RCC 7860 (cell line): ENCODE measurements at places on chromosomes 5 and 9.

DNA sequence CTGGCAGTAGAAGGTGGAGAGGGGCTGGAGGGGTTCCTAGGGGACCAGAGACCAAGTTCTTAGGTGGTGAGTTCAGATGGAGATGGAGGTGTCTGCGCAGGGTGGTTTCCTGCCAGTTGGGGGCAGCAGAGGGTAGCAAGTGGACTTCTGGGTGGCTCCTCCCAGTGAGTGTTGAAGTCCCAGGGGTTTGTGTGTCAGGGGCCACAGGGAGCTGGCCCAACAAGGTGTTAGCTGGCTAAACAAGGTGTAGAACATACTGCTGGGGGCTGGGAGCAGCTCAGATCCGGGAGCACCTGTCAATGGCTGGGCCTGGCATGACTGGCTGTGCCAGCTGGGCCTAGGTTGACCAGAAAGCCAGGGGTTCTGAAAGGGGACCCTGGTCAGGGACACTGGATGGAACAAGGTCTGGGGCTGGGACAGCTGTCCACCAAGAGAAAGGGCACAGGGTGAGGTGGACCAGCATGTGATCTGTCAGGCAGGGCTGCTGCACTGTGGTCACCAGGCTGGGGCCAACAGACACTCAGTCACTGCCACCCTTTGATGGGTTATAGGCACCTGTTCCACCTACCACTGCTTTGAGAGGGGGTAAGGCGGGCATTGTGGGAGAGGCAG lies 35.6 kb downstream of the DAB2IP start:
- peak; percentile 42 for DNase-seq

GRCh38 chr5:84113246-84114105 lies 271.2 kb downstream of the EDIL3 start:
- no peak for DNase-seq

DNA sequence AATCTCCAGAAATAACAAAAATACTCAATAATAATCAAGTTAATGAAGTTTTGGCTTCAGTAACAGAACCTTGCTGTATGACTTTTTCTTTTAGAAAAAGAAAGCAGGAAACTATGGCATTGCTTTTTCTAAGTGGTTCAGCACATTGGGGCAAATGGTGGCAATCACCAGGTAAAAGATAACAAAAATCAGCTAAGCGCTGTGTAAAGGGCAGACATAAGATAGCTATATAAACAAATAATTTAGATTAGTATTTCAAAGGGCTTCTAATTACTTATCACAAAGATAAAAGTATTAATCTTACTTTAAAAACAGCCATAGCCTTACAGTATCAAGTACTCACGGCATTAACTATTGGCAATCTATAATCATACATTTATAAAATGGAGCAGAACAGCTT lies 10.0 kb downstream of the TMEM161B start:
- no peak for DNase-seq

DNA sequence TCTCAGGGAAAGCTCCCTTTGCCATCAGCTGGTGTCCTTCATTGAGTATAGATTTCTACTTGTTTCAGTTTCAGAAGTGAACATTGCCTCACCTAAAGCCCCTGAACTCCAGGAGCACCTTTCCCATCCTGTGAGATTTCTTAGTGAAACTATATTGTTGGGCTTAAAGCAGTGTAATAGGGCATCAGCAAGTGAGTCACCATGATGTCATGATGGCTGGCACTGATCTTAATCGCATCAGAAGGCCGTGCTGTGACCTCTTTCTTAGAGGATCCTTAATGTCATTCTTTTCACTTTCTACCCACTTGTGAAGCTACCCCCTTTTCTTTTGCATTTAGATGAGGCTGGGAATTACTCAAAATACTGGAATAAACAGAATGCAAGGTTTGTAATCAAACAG lies 401.3 kb downstream of the MTRR start:
- no peak for DNase-seq

GRCh38 chr9:22171691-22172090 lies 162.6 kb upstream of the CDKN2B start:
- DNase-seq, result no peak

DNA sequence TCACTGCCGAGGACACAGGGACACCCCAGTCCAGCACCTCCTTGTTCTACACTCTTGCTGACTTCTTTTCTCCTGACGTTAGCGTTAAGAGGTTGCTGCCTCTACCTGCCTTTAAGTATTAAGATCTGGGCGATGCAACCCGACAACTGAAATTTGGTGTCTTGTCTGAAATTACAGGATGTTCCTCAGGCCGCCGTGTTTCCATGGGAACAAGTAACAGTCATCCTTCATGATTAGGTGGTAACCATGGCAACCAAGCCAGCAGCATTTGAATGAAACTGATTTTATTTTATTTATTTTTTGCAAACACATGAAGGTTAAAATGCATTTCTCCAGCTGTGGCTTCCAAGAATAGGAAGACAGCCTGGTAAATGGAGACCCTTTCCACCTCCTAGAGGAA lies 20.8 kb downstream of the DAB2IP start:
- no peak for DNase-seq

DNA sequence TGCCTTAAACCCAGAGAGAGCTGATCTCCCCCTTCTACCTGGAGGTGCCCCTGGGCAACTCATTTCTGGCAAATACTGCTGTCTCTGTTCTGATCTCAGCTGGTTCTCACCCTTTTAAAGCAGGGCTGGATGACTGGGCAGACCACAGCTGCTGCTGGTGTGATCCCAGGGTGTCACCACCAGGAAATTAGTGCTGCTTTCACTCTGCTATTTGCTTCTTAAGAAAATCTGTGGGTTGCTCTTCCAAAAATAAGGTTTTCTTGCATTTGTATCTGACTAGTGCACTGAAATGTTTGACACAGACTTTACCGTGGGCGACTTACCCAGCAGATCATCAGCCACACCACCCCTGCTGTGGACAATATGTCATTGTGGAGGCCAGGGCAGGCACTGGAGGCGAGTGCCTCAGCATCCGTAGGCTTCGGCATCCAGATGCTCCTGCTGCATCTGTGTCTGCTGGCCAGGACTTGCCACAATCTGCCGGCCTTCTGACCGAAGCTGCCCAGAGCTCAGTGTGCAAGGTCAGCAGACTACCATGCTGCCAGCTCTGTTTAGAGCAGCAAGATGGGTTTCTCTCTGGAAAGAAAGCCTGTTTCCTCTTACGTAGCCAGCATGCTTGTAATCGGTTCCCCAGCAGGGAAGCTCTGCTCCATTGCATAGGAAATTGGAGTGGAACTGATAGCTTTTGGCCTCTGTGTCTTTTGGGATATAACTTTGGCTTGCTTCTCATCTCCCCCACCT lies 13.6 kb downstream of the ARHGAP26 start:
- no peak for DNase-seq

DNA sequence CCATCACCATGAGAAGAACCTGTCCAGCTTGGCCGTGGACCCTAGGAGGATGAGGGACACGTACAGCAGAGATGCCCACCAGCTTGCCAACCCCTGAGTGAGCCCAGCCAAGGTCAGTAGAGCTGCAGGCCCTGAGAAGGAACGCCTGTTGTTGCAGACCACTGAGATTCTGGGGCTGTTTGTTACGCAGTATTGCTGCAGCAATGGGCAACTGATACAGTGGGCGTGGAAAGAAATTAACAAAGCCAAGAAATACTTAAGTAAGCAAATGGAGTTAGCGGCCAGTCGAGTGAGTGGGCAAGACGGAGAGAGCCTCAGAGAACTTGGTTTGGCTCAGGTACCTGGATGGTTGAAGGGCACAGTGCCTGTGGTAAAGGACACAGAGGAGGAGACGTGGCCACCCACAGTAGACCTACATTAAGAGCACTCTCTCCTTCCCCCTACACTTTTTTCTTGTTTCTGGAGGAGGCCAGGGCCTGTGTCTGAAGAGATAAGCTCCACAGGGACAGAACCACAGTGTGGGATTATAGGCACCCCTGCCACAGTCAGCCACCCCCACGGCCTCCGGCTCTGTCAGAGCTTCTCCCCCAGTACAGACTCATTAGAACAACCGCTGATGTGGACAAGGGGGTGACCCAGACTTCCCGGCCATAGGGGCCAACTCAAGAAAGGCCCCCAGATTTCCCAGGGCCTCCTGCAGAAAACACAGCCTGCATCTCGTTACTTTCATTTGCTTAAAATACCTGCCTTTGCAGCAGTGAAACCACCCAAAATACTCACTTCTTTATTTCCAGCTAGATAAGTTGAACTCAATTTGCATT lies 40.1 kb upstream of the GRHPR start:
- no peak for DNase-seq

DNA sequence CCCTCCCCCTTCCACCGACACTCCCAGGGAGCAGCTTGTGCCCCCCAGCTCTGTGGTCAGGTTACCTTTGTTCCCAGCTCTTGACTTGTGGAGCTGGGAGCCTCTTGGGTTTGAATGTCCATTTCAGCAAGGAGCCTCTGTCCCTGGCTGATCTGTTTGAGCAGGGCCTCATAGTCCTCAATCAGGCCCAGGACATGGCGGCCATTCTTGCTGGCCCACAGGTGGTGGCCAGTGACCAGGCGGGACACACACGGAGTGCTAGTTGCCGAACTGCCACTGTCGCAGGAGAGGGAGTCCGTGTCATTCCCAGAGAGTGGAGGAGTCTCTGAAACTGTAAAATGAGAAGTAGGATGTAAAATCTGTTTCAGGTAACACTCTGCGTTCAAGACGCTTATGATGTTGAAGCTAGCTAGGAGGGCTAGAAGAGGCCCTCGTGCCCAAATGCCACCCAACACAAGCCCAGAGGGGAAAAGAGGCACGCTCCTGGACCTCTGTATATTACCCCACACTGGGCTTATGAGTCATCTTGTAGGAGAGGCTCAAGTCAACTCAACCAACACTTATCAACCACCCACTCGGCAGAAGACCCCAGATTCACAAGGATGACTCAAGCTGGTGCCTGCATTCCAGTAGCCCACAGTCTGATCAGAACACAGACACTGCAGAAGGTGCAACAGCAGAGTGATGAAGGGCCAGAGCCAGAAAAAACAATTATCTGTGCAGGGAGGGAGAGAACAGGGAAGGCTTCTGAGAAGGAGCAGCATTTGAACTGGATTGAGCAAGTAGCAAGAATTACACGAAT lies 177.0 kb downstream of the CDK5RAP2 start:
- peak; percentile 98 for DNase-seq

DNA sequence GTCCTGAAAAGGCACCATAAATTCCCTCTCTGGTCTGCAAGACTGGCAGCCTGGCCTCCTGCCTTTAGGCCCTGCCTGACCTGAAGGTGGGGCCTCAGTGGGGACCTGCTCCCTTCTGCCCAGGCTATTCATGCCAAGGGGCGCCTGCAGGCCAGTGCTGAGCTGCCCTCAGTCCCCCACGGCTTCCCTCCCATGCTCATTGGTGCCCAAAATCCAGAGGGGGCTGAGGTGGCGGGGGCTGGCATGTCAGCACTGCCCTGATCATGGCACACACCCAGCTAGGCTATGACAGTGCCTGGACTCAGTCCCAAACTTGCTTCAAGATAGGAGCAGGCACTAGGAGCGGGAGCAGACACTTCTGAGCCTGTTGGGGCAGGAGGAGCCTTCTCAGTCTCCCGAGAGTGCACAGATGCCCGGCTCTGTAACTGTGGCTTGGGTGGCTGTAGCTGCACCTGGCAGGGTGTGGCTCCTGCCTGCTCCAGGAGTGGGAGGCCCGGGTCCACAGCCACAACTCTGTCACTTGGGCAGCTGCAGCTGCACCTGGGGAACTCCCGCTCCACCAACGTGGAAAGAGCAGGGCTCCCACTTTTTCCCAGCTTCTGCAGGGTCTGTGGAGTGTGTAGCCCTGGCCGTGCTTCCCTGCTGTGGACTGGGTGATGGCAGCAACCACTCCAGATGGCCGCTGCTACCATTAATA lies 49.0 kb downstream of the NDUFAF2 start:
- no peak for DNase-seq

DNA sequence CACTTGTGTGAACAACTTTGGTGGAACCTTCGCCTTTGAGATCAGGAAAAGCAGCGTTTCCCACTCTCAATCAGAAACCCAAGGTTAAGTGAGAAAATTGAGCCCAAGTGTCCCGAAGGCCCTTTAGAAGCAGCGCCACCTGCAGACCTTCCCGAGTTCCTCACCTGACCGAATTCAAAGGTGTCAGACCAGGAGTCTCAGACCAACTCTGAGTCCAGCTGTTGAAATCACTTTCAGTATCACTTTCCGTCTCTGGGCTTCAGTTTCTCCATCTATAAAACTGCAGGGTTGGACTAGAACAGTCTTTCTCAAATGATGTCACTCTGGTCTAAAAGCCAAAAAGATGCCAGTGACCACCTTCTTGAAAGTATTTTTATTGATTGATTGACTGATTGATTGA lies 31.7 kb upstream of the GRHPR start:
- DNase-seq, result peak; percentile 14

DNA sequence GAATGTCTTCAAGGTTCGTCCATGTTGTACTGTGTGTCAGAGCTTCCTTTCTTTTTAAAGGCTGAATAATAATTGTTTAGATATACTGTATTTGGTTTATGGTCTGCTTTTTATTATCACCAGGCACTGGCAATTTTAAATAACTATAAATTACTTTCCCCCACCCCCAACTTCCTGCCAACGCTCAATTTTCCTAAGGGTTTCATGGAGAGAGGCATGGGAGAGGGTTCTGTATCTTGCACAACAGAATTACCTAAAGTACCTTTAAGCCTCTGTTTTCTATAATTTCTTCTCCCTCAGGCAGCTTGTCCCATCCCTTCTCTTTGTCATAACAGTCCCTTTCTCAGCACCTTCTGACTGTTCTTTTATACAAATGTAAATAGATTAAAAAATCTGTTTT lies 10.4 kb downstream of the PSAT1 start:
- no peak for DNase-seq
